GM04503 (cell line): ENCODE measurements at places on chromosomes 1 and 21.

- no peak for DNase-seq
These were observed 1.1 kb upstream of the EPS8L3 start for GRCh38 chr1:109764561-109765482.

GRCh38 chr1:82562448-82562847 lies 761.7 kb downstream of the ADGRL2 start:
- DNase-seq = no peak

- no peak for DNase-seq
These were observed 105.5 kb downstream of the KIF26B start for GRCh38 chr1:245260110-245260882.

GRCh38 chr1:88237058-88237457 lies 447.0 kb upstream of the PKN2 start:
- no peak for DNase-seq

GRCh38 chr1:241612533-241613477 lies 27.4 kb downstream of the CHML start:
- peak; percentile 47 for DNase-seq
